ENCODE measurements at places on chromosomes 4 and X.

- no peak for DNase-seq
Observed at GRCh38 chr4:140096483-140096861, 57.5 kb downstream of the MAML3 start.

GRCh38 chrX:8126092-8126491, 45.0 kb downstream of the VCX2 start:
- DNase-seq: no peak

DNA sequence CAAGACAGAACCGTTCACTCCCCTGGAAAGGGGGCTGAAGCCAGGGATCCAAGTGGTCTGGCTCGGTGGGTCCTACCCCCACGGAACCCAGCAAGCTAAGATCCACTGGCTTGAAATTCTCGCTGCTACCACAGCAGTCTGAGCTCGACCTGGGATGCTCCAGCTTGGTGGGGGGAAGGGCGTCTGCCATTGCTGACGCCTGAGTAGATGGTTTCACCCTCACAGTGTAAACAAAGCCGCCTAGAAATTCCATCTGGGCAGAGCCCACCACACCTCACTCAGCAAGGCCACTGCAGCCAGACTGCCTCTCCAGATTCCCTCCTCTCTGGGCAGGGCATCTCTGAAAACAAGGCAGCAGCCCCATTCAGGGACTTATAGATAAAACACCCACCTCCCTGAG, 13.4 kb upstream of the PBDC1 start:
- DNase-seq: no peak

DNA sequence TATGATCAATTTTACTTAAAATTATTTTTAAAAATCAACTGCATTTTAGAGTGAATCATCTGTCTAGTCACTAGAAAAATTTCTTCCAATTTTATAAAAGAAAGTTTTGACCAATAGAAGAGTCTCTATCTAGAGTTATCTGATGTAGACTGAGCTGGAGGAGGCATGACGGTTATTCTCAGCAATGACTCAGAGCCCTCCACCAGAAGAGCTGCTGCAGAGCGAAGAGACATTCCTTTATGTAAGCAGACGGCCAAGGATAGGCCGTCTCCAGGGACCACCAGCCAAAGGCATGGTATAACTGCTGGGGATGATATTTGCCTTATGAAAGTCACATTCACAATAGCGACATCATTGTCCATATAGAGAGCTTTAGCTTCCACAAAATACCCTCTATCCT, 23.0 kb downstream of the LDB2 start:
- no peak for DNase-seq

GRCh38 chr4:22780317-22780716, 87.6 kb downstream of the GBA3 start:
- DNase-seq: no peak

GRCh38 chr4:157791236-157791635, 381.6 kb downstream of the GASK1B start:
- DNase-seq: no peak

DNA sequence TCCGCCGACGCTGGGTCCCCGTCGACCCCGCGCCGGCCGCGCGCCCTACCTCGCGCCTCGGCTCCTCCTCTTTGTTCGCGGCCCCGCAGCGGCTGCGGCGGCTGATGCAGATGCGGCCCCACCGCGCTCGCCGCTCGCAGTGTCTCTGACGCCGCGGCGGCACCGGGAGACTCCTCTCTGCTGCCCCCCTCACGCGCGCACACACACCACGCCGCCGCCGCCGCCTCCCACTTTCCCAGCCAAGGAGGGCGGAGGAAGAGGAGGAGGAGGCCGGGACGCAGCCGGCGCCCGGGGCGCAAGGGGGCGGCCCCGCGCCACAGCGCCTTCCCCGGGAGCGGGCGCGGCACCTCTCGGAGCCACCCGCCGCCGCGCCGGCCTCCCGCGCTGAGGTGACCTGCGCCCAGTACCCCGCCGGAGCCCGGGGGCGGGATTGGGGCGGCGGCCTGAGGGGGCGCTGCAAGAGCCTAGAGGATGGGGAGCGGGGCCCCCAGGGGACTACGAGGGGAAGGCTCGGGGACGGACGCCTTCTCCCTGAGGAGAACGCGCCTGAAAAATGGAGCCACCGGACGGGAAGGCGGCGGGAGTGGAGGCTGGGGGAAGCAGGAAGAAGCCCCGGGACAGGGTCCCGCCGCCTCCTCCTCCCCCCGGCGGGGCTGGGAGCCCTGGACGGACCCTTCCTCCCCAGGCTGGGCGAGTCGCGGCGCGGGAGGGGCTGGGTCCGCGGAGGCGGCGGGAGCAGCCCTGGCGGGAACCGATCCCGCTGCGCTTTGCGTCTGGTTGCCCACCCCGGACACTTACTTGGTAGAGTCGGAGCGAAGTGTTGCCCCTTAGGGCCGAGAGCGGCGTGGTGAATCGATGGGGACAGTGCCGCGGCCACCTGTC, at the start of gene SH3RF1:
SH3RF1 (minus strand) TSS at position 147 of the 882 bp plus-strand sequence. CDS start 1,744 bp downstream, outside the sequence.
- no peak for DNase-seq

- no peak for DNase-seq
Observed at GRCh38 chrX:53075011-53075410, 7.2 kb upstream of the TSPYL2 start.

GRCh38 chrX:7447801-7448499, 300.0 kb upstream of the PUDP start:
- DNase-seq: no peak

DNA sequence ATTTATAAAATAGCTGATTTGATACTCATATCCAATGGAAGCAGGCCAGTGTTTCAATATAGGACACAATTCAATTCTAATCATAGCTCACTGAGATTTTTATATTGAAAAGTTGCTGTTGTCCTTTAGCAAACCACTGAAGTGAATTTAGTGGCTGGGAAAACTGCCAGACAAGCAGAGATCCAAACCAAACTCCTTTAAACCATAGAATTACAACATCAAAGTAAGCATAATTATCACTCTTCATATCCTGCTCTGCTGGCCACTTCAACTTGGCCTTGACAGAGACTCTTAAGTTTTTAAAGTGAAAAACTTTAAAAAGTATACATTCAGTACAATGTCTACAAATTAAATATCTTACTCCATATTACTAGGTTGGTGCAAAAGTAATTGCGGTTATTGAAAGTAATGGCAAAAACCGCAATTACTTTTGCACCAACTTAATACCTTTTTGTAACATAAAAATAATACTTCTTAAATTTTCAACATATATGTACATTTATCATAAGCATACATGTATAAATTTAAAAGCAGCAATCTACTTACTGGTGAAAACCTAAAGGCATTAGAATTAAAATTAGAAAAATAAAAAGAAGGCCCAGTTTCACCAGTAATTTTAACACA, 433.0 kb downstream of the PCDH10 start:
- DNase-seq: no peak

DNA sequence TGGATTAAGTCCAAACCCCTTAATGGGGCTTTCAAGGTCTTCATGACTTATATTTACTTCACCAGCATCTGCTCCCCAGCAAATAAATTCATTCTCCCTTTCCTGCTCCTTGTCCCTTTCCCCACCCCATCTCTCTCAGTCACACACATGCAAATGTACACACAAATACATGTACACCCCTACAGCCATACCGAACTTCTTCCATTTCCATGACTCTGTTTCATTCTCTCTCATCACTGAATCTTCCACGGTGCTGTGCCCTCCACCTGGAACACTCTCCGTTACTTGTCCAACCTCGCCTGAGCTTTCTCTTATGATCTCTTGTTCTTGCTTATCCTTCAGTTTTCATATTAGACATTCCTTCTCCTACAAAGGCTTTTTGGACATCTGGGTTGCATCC, 22.0 kb upstream of the RPA4 start:
- no peak for DNase-seq

DNA sequence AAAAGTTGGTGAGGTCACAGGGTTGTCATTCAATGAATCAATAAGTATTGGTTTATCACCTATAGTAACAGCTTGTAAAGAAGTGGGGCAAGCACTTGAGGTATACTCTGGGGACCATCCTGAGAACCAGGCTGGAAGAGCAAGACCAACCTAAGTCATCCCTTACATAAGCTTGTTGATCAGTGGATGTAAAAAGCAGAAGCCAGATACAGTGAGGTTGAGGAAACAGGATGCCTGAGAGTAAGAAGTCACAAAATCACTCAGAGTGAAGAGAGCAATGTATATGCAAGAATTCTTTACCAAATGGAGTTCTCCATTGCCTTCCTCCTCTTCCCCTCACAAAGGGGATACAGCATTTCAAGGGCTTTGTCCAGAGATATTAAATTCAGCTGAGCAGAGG, 76.3 kb upstream of the PACRGL start:
- DNase-seq: no peak

- DNase-seq: no peak
Observed at GRCh38 chr4:165627128-165627527, 245.9 kb upstream of the TLL1 start.

DNA sequence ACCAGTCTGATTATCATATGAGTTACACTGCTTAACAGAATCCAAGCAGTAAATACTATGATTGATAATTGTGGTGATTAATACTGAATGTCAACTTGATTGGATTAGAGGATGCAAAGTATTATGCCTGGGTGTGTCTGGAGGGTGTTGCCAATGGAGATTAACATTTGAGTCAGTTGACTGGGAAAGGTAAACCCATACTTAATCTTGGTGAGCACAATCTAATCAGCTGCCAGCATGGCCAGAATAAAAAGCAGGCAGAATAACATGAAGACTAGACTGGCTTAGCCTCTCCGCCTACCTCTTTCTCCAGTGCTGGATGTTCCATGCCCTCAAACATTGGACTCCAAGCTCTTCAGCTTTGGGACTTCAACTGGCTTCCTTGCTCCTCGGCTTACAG, 961.3 kb downstream of the ADGRL3 start:
- DNase-seq: no peak

GRCh38 chr4:84901740-84902281, 64.7 kb downstream of the WDFY3 start:
- no peak for DNase-seq

GRCh38 chrX:20124964-20125363, 8.3 kb upstream of the MAP7D2 start:
- no peak for DNase-seq

DNA sequence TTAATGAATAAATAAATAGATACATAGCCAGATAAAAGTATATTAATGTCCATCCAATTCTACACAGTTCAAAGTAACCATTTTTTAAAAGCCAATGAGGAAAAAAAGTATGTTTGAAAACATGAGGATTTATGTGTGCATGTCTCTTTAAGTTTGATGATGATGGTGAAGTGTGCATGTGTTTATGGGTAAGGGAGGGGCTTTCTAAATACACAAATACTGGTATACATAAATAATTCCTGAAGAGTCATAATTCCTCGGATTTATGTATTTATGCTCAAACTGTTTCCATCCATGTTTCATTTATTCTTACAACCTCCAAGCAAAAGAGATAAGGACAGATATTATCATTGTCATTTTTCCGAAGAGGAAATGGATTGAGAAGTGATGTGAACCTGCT, 75.4 kb downstream of the ENOX2 start:
- no peak for DNase-seq

DNA sequence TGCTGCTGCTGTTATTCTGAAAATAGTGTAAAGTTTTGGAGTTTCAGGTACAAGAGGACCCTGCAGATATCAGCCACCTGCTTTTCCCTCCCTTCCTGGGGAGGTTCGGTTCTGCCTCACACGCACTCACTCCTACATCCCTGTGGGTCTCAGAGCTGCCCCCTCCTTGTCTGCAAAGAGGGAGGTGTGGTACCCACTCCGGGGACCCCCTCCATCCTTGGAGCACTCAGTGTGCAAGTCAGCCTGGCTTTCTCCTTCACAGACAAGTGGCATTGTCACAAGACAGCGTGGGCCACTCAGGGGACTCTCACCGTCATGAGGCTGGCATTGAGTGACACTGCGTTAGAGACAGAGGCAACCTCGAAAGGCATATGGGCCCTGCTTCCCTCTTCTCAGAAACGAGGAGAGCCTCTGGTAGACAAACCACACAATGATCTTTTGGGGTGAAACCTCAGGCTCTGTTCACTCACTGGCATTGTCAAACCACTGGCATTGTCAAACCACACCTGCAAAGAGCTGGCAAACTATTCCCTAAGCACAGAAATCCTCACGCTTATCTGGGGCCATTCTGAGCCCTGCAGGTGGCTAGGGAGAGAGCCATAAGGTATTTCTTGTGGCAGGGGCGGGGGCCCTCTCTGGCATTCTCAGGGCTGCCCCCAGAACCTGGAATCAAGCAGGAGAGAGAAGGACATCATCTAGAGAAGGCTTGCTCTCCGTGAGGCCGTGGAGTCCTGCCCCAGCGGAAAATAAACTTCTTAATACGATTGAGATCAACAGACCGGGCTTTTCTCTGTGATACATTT, 285.0 kb downstream of the SHOX start:
- DNase-seq: no peak

DNA sequence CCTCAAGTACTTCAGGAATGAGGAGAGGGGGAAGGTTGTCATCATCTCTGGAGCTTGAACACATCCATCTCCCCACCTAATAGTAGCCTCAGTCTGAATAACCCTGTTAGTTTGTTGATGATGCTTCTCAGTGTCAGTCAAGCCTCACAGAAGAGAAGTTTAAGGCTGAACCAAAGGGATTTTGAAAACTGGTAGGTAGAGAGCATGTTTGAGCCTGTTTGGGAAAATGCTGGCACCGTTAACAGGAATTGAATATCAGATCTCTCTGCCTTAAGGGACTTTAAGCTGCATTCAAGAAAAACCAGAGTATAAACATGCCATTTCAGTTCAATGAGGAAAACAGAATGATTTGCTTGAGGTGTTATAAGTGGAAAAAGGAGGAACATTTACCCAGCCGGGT, 73.1 kb downstream of the MAPK10 start:
- no peak for DNase-seq

DNA sequence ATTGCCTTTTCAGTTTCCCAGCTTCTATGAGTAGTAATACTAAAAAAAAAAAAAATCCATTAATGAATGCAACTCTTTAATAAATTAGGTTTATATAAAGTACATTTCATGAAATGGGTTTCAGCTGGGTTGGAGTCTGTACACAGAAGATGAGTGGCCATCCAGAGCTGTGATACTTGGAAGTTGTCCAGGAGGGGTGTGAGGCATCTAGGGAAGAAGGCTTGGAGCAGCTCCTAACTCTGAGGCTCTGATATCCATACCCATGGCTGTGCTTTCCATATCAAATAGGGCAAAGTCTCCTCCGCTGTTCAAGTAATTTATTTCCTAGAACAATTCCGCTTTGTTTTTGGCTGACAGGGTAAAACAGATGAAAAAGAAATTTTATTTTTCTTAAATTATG, 423.3 kb upstream of the TENM3 start:
- no peak for DNase-seq

Measured in T-helper 2 cell (primary cell).